CD4-positive, alpha-beta T cell treated with Interleukin-4 for 4 hours (primary cell): ENCODE measurements at places on chromosomes 3 and 15.

- DNase-seq: no peak
These were observed 27.1 kb downstream of the IP6K1 start for GRCh38 chr3:49759226-49759625.

DNA sequence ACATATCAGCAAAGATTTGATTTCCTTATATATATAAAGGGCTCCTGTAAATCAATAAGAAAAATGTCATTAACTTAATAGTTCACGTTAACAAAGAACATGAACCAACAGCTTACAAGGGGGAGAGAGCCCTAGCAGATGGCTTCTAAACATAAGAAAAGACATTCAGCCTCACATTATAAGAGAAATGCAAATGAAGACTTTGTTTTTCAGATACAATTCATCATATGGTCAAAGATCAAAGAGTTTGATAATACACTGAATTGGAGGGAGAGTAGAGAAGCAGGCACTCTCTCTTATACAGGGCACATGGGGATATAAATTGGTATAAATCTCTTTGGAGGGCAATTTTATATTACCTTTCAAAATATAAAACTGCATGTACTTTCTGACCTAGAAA, 21.1 kb downstream of the RBP2 start:
- DNase-seq: no peak

- no peak for DNase-seq
These were observed 2.2 kb downstream of the HPS3 start for GRCh38 chr3:149131589-149131988.

DNA sequence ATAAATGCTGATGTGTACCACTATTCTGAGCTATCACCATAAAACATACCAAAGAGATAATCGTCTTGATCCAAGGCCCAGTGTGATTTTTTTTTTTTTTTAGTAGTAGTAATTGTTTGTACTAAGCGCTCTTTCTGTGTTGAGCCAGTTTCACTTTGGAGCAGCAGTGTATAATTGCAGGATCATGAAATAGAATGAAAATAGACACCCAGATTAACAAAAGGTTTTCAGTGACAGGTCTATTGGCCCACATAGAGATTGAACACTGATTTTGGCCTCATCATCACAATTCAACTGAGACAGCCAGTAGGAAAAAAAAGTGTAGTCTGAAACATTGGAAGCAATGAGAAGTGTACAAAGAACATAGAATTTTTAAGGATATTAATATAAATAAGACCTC, 749.8 kb downstream of the NAALADL2 start:
- DNase-seq: no peak

DNA sequence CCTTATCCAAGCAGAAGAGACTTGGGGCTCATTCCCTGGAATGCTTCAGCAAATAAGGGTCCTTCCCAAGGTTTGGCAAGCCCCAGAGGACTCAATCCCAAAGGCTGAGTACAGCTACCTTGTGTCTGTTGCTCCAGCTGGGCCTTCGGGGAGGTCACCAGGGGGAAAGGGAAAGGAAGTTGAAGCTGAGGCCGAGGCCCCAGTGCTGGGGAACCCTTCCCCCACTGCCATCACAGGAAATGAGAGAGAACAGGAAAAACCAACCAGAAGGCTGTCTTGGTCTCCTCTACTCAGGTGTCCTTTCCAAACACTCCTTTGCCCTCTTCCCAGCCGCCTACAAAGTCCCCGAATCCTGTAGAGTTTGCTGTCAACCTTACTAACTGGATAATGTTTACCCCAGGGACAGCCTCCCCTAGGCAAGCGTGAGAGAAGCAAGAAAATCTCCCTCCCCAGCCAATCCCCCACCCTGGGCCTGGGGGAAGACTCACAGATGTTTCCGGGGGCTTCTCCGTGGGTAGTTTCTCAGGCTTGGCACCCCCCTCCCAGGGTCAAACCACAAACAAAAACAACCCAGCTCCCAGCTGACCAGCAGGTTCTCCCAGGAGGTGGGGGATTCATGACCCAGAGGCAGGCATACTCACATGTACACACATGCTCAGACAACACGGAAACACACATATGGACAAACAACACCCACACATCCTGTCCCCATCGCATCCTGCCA, 5.5 kb downstream of the CSRNP1 start:
- DNase-seq: peak; percentile 39

- DNase-seq: no peak
These were observed 117.4 kb downstream of the EFHB start for GRCh38 chr3:19816631-19817030.

- no peak for DNase-seq
These were observed 34.9 kb upstream of the ATP13A3 start for GRCh38 chr3:194521510-194522260.

- DNase-seq: no peak
These were observed 264.7 kb downstream of the GABRG3 start for GRCh38 chr15:27235681-27236080.

DNA sequence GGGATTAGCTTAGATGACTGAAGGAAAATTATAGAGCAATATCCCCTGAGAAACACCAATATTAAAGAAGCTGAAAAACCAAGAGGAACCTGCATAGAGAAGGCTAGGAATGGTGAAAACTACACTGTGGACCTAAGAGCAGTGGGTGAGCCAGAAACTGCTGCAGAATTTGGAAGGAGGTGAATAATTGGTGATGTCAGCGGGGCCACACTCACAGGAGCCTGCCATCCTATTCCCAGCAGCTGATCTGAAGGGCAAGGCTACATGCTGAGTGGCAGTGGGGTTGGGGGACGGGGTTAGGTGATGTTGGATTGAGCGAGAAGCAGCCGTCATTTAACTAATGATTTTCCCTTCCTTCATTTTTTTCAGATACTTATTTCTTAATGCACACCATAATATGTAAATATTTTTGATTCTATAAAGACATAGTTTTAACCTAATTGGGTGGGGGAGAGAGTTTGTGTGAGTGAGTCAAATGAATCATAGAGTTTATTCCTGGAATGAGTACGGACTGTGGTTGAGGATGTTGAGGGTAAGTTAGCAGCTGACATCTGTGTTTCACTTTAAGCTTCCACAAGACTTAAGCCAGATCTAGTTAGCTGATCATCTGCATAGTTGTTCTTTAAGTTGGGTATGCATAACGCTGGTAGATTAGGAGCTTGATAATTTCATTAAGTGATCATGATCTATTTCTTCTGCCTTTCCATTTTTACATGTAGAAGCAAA, 222.8 kb downstream of the PTPRG start:
- no peak for DNase-seq
